ENCODE measurements at places on chromosomes 12 and 14.

GRCh38 chr14:34496007-34496678 lies 34.1 kb upstream of the SPTSSA start:
- DNase-seq: no peak

DNA sequence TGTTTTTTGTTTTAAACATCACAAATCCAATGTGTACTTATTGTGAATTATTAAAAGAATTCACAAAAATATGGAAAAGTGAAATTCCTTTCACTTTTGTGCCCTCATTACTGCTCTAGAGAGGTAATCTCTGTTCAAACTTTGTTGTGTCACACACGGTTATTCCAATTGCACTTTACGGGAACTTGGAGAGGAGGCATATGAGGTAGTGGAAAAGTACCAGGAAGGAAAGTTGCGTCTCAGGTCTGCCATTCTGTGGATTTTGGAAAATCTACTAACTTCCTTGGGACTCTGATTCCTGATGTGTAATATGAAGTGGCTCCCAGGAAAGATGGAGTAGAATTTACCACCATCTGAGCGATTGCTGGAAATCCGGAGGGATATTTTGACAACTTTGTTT lies 90.9 kb upstream of the DCN start:
- no peak for DNase-seq

GRCh38 chr14:102418169-102418852 lies 55.6 kb downstream of the TECPR2 start:
- DNase-seq: no peak

DNA sequence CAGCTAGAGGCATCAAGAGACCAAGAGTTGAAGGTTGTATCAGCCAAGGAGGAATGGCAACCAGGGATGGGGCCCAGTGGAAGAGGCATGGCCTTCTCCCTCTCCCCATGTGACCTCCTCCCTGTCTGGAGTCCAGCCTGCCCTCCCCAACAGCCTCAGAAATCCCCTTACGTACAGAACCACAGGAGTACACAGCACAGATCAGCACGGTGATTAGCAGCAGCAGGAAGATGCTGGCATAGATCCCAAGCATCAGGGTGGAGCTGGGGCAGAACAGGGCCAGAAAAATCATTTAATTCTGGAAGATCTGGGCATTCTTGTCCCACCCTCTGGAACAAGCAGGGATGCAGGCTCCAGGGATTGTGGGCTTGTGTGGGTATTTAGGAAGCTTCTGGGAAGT lies 14.4 kb downstream of the ADCY6 start:
- DNase-seq: no peak

DNA sequence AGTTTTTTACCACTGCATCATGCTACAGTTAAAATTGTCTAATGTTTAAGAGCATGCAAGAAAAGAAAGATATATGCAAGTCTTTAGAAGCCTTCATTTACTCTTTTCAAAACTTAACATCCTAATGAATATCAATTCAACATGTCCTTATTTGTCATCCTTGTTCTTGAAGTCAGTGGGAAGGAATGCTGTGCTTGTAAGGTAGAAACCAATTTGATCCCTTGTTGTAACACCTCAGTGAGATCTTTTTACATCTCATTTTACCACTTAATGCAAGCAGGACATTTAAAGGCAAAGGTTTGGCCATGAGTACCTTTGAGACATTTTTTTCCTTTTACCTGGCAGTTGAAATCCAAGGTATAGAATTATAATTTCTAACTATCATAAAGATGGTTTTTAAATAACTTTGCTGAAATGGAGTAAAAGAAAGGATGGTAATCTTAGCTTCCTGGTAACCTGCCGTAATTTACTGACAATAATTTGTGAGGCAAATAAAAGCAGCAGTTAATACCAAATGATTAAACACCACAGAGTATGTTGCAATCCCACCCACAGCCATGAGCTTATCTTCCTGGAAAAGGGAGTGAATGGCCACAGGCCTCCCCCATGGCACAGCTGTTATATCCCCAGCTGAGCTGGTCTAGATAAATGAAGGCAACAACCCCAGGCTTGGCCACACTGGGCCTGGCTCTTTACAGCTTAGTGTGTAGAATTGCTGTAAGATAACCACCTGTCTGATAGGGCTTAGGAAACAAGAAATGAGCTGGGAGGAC lies 33.2 kb upstream of the STRN3 start:
- peak; percentile 100 for DNase-seq

- no peak for DNase-seq
Measured at GRCh38 chr14:41739203-41739602, 132.5 kb downstream of the LRFN5 start.

DNA sequence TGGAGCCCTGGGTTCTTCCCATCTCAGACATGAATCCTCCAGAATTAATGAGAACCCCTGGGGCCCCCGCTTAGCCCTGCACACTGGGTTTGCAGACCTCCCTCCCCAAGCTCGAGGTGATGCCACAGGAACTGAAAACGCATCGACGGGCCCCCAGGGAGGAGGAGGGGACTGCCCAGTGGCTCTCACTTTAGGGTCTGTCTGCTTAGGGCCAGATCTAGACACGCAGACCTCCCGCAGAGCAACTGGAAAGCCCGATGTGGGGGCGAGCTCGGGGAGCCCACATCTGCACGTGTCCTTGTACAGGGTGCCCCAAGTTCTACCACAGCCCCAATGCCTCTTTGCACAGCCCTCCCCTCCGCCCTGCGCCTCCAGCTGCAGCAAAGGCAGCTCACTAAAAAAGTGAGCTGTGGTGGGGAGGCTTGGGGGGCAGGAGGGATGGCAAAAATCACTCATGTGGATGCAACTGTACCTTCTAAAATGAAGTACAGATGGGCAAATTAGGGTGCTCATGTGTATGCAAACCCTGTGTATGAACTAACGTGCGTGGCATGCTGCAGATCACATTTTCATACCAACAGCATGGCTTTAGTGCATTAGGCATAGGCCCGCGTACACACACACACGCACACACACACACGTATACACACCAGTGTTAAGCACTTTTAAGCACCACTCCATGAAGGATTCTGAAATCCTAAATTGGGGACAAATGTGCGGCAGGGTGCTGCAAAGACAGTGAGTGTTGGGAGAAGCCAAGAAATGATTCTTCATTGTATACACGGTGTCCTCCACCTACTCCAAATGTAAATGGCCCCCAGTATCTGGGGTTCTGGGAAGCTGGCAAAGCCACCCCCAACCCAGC lies 99.9 kb upstream of the MAP1LC3B2 start:
- no peak for DNase-seq

DNA sequence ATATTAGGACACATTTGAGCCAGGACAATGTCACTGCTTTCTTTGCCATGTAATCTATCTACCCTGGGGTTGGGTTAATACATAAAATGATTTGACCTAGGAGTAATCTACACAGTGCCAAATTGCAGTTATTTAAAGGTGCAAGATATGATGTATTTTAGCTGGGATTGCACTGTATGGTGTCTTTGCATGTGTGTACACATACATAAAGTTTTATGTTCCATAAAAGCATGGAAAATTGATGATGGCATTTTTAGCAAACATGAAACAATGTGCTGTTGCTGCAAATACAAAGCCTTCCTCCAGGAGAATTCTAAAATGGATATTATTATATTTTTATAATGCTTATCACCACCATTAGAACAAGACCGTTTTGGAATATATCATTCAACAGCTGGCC lies 24.0 kb upstream of the PLBD1 start:
- DNase-seq: no peak

DNA sequence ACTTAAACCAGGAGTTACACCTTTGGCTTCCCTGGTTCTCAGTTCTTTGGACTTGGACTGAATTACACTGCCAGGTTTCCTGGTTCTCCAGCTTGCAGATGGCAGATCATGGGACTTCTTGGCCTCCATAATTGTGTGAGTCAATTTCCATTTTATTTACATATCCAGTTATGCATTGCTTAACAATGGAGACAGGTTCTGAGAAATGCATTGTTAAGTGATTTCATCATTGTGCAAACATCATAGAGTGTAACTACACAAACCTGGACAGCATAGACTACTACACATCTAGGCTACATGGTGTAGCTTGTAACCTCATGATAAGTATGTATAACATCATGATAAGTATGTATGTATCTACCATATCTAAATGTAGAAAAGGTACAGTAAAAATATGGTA lies 276.1 kb upstream of the BTG1 start:
- no peak for DNase-seq

DNA sequence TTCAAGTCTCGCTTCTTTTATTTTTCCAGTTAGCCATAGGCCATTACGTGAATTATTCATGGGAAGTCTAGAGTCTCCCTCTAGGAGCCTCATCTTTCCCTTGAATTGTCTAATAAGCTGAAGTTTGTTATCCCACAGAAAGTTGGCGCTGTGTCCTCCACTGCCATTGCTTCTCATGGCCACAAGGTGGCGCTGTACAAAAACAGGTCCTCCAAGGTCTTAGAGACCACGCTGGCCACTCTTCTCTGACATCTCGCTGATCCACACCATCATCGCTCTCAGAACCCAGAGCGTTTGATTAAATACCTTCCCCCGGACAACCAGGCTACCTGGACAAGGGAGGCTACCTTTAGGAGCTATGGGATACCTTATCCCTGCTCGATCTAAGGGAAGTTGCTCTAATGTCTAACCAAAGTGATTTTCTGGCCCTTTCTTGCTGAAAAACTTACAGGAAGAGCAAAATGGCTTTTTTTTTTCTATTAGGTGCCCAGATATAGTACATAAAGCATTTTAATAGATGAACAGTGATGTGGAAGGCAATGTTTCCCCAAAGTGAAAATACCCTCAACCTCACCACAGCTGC lies 110.0 kb downstream of the CCDC60 start:
- DNase-seq: peak; percentile 78

GRCh38 chr12:67714648-67715047 lies 66.1 kb downstream of the DYRK2 start:
- no peak for DNase-seq

All from hematopoietic multipotent progenitor cell treated with erythropoietin and hydrocortisone succinate and interleukin-3 and kit ligand, for 6 days (in vitro differentiated cells).